ENCODE measurements at places on chromosomes 5 and 9.
A peak's percentile ranks its signal among the peaks of the same experiment; 100 is the strongest.

GRCh38 chr5:98927989-98928872, 576 bp downstream of the CHD1 start:
- H3K27ac ChIP-seq = peak overlapping the region; percentile 99
- H3K4me1 ChIP-seq = peaks cover 74% of the 10 kb centered on the region
- peaks cover 25% of the 10 kb centered on the region for H3K36me3 ChIP-seq
- H3K27me3 ChIP-seq = no peaks in the 10 kb centered on the region
- H3K4me3 ChIP-seq = peak overlapping the region; percentile 70

DNA sequence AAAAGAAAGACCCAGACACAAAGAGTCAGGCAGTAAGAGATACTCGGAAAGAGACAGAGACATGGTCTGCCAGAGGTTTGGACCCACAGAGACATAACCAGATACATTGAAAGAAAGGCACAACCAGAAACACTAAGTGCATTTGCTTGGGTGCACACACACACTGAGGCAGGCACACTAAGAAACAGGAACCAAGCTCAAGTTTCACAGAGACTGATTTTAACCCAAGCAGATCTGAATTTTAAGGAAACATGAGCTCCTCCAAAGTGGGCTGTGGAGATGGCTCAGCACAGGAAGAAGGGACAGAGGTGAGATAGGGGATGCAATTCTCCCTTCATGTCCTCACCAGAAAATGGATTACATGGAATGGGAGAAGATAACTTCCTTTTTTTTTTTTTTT, 9.5 kb downstream of the AQP3 start:
- DNase-seq = no peak
- H3K4me3 ChIP-seq = no peak overlapping the region
- H3K27ac ChIP-seq = no peak overlapping the region

- H3K36me3 ChIP-seq = no peaks in the 10 kb centered on the region
- DNase-seq = no peak
- H3K27me3 ChIP-seq = no peaks in the 10 kb centered on the region
- H3K4me3 ChIP-seq = no peak overlapping the region
- no peak overlapping the region for H3K27ac ChIP-seq
These were observed 9.8 kb upstream of the EXOC3 start for GRCh38 chr5:432928-433791.

DNA sequence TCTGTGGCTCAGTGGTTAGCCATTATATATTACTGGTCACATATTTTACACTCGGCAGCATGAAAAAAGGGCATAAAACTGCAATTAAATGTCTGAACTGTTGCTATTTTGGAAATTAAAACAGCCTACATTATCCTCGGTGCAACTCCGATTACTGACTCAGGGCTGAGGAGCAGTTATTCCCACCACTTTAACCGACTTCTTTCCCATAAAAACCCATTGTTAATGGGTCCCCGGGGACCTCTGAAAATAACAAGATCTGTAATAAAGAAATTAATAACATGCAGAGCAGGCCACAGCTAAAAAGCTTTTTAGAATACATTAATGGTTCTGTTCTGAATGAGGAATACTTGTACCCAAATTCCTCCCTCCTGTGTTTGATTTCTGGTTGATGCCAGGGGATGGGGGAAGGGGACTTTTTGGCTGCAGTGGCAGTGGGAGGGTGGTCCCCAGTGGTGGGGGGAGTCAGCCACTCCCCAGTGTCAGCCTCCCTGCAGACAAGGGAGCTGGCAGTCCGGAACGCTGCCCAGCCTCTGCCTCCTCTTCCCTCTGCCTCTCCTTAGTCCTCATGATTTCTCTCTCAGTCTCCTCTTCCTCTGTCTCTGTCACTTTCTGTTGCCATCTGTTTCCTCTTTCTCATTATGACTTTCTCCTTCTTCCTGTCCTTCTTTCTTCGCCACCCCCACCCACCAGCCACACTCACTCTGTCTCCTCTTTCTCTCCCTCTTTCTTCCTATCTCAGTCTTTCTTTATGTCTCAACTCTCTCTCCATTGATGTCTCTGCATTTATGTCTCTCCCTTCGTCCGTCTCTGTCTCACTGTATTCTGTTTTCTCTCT, 59.0 kb upstream of the ZBTB43 start:
- H3K27ac ChIP-seq = no peak overlapping the region
- no peak for DNase-seq
- H3K4me3 ChIP-seq = no peak overlapping the region
- H3K4me1 ChIP-seq = no peaks in the 10 kb centered on the region
- H3K27me3 ChIP-seq = peaks cover 43% of the 10 kb centered on the region

GRCh38 chr5:79133121-79133656, 21.6 kb downstream of the BHMT start:
- peak overlapping the region; percentile 7 for H3K4me3 ChIP-seq
- peaks cover 10% of the 10 kb centered on the region for H3K4me1 ChIP-seq
- H3K27ac ChIP-seq = no peak overlapping the region

DNA sequence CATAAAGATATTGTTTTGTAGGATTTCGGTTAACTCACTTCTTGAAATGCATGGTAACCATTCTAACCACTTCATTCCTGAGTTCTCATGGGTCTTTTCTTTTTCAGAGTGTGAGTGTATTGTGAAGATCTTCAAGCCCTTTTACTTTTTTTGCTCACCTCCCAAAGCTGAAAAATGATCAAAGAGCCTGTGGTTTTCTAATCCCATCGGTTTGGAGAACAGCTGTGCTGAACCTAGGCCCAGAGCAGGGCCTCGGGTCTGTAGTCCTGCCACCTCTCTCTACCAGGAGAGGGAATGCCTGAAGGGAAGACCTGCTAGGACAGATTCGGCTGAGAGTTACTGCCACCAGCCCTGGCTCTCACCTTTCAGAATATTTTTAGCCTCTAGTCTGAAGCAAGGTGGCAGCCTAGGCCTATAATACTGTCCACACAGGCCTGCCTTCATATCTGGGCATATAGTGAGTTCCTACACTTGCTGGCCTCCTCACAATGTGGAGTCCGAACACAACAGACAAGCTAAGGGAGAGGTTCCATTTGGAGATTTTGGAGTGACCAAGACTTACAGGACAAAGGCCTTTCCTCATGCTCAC, 13.8 kb downstream of the RGMB start:
- H3K36me3 ChIP-seq = peaks cover 4% of the 10 kb centered on the region
- H3K27me3 ChIP-seq = no peaks in the 10 kb centered on the region
- H3K27ac ChIP-seq = peak overlapping the region; percentile 15
- peaks cover 16% of the 10 kb centered on the region for H3K4me1 ChIP-seq
- DNase-seq = no peak

DNA sequence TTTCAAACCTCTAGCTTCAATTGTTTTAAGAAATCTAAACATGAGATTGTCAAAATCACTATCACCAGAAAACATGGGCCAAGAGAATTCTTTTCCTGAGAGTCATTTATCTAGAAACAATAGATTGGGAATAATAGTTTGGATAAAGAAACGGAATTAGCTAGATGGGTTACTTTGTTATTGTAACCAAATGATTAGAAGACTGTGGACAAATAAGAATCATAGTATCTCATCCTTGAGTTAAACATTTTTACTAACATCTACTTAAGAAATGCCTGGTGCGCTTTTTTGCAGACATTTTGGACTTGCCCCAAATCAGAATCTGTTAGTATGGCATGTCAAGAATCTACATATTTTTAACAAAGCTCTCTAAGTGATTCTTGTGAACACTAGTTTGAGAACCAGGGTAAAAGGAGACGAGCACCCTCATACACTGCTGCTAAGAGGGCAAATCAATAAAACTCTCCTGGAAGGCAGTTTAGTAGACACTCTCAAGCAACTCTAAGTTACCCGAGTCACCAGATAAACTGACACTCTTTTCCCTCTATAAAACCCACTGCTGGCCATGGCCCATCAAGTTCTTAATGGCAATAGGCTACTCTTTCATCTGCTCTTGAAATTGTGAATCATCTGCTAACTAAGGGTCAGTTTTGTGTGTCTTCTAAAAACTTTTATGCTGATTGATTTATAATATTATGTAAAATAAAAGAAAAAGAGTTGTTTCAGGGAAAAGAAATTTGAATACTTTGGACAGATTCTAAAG, 39.1 kb downstream of the TPD52L3 start:
- H3K4me3 ChIP-seq = no peak overlapping the region
- no peak overlapping the region for H3K27ac ChIP-seq
- no peaks in the 10 kb centered on the region for H3K27me3 ChIP-seq
- no peak for DNase-seq
- no peaks in the 10 kb centered on the region for H3K4me1 ChIP-seq
- no peaks in the 10 kb centered on the region for H3K36me3 ChIP-seq

GRCh38 chr5:170917113-170917512, 55.3 kb downstream of the RANBP17 start:
- no peaks in the 10 kb centered on the region for H3K36me3 ChIP-seq
- H3K4me1 ChIP-seq = no peaks in the 10 kb centered on the region
- H3K27ac ChIP-seq = no peak overlapping the region
- DNase-seq = no peak
